Hematopoietic multipotent progenitor cell treated with erythropoietin and hydrocortisone succinate and interleukin-3 and kit ligand, for 6 days (in vitro differentiated cells): ENCODE measurements at places on chromosomes 3 and 15.
A peak's percentile ranks its signal among the peaks of the same experiment; 100 is the strongest.

DNA sequence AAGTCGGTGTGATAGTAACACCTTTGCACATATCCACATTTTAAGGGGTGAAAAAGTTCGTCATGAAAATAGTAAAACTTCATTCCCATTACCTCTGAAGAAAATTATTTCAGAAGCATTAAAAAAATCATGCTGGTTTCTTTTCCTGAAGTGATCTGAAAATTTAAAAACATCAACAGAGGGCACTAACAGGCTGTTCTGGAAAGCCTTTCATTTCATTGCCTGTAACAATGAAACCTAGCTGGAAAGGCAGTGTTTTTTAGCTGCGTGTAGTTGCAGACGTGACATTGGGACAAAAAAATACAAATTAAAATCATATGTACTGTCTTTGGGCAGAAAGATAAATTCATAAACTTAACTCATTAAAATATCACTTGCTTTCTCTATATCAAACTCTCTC lies 993.8 kb downstream of the GBE1 start:
- DNase-seq, result no peak

DNA sequence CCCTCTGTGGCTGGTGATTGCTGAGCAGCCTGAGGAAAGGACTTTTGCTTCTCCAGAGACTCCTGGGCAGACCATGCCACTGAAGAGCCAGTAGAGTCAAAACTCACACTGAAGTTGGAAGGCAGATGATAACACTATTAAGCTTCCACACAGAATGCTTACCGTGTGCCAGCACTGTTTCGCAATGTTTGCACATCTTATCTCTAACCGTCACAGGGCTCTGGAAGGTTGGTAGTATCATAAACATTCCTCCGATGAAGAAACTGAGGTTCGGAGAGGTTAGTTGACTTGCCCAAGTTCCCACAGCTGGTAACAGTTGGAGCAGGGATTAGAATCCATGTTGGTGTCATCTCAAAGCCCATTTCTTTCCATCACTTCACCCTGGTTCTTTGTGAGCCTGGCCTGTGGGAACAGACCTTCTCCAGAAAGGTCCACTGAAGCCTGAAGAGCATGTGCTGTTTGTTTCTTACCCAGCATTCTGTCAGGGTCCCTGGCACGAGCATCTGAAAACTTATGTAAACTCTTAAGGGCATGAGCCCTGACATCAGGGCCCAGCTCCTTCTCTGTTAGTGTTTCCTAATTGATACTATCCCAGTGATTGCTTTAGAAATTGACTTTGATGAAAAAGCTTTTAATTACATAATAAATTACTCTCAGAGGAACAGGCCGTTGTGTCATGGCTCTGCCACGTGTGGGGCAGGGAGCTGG lies 77.0 kb upstream of the PRR23C start:
- peak; percentile 89 for DNase-seq

- DNase-seq, result peak; percentile 15
Measured at GRCh38 chr3:134312072-134312872, 61.6 kb upstream of the RYK start.

DNA sequence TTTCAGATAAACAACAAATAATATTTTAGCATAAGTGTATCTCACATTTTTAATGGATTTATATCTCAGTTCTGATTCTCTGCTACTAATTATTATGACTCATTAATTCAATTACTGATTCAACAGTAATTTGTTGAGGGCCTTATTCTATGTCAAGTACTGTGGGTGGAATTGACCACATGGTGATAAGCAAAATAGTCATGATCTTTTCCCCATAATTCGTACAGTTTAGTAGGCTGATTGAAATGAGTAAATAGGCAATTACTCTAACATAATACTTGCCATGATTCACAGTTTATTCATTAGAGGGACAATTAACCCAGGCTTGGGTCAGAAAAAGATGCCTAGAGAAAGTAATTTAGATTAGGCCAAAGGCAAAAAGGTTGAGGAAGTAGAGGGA lies 60.9 kb upstream of the SLC4A7 start:
- no peak for DNase-seq

DNA sequence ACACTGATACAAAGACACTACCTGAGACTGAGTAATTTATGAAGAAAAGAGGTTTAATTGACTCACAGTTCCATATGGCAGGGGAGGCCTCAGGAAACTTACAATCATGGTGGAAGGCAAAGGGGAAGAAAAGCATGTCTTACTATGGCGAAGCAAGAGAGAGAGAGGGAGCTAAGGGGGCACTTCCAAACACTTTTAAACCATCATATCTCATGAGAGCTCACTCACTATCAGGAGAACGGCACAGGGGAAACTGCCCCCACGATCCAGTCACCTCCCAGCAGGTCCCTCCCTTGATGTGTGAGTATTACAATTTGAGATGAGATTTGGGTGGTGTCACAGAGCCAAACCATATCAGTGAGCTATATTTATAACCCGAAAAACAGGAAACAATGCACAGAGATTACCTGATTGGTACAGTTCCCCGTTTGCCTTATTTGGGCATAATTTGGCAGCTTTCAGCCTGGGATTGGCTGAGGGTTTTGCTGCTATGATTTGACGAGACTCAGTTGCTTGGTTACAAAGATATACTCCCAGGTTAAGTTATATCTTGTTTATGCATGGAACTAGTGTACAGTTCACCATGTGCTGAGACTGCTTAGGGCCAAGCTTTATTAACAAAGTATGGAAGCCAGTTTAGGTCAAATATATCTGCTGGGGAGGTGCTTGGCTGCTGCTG lies 184.2 kb downstream of the NR2F2 start:
- DNase-seq, result peak; percentile 4

GRCh38 chr15:74402873-74403587 lies 30.7 kb downstream of the SEMA7A start:
- no peak for DNase-seq

GRCh38 chr3:113532698-113533533 lies 561 bp downstream of the SIDT1 start:
- DNase-seq, result peak; percentile 29

DNA sequence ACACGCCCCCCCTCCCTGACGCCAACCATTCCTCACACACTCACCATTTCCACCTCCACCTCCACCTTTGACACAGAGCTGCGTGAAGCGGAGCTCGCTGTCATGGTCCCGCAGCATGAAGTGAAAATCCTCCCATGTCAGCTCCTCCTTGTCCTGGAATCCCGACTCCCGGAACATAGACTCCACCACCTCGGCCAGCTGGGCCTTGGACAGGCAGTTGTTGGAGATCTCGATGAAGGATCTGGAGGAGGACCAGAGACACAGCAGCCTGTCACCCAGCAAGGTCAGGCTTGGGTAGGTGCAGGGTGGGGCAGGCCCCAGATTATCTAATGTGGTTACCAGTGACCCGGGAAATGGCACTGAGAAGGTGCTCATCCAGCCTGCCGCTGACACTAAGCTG lies 12.2 kb downstream of the DUOX2 start:
- no peak for DNase-seq

GRCh38 chr3:172673210-172673679 lies 37.6 kb downstream of the NCEH1 start:
- peak; percentile 92 for DNase-seq

DNA sequence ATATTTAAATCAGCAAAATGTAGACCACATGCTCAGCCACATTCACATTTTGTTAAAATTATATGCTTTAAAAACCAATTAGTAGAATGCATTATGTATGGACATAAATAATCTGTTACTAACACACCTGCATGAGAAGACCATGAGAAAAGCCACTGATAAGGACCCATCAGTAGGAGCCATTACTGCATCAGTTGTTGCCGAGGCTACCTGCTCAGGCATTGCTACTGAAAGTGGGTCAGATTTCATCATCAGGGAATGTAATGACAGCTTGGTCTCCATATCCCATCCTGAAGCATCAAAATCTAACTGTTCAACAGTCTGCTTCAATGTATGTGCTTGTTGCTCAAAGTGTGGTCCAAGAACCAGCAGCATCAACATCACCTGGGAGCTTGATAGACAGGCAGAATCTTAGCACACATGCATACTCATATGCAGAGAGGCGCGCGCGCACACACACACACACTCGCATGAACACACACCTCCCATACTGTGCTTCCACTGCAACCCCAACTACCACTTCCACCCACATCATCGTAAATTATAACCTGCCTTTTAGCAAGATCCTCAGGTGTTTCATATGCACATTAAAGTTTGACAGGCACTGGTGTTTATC lies 72.4 kb upstream of the FOXB1 start:
- no peak for DNase-seq

DNA sequence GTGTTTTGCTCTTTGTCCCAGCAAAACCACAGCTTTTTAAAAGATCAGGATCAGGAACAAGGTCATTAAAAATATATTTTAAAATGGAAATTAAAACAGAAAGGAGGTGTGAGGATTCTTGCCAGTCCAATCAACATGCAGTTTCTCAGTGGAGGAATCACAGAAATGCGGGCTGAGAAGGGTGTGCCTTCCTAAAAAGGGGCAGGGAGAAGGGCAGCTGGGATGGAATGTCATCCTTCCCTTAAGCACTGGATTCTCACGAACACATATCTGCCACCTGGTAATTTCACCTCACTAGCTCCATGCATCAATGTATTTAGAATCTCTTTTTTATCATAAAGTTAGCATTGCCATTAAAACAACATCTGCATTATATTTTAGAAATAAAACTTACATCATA lies 21.4 kb downstream of the ABI3BP start:
- DNase-seq, result no peak

DNA sequence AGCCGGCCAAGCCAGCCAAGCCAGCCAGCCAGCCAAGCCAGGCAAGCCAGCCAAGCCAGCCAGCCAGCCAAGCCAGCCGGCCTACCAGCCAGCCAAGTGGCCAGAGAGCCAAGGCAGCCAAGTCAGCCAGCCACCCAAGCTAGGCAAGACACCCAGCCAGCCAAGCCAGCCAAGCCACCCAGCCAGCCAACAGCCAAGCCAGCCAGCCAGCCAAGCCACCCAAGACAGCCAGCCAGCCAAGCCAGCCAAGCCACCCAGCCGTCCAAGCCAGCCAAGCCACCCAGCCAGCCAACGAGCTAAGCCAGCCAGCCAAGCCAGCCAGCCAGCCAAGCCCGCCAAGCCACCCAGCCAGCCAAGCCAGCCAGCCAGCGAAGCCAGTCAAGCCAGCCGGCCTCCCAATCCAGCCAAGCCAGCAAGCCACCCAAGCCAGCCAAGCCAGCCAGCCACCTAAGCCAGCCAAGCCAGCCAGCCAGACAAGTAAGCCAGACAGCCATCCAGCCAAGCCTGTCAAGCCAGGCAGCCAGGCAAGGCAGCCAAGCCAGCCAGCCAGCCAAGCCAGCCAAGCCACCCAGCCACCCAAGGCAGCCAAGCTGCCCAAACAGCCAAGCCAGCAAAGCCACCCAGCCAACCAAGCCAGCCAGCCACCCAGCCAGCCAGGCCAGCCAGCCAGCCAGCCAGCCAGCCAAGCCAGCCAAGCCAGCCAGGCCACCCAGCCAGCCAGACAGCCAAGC lies 200.5 kb downstream of the GOLGA6L6 start:
- DNase-seq, result no peak

- no peak for DNase-seq
Measured at GRCh38 chr15:45155739-45156138, 25.9 kb downstream of the DUOX1 start.

DNA sequence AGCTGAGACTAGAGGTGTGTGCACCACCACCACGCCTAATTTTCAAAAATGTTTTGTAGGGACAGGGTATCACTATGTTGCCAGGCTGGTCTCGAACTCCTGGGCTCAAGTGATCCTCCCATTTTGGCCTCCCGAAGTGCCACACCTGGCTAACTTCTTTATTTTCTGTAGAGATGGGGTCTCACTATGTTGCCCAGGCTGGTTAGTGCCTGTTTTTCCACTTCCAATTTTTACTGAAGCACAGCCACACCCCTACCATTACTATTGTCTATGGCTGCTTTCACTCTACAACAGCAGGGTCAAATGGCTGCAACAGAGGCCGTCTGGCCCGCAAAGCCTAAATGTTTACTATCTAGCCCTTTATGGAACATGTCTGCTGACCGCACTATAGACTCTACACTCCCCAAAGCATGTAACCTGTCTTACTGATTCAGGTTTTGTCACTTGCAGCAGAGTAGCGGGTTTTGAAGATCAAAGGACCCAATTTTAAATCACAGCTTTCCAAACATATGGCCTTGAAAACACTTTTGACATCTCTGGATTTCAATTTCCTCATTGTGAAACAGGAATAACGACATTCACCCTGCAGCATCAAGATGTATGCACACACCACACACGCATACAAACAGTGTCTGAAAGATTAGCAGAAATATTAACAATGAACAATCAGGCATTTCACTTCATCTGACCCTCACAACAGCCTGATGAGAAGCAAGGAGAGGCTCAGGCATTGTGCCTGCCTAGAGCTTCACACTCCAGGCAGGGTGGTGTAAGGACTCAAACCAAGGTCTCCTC lies 46.1 kb downstream of the SCAP start:
- DNase-seq, result no peak

- DNase-seq, result peak; percentile 61
Measured at GRCh38 chr3:183449391-183449790, 21.0 kb upstream of the MCF2L2 start.

GRCh38 chr15:73361337-73361736 lies 7.4 kb downstream of the HCN4 start:
- DNase-seq, result no peak

GRCh38 chr3:158663246-158663645 lies 9.2 kb downstream of the LXN start:
- no peak for DNase-seq

DNA sequence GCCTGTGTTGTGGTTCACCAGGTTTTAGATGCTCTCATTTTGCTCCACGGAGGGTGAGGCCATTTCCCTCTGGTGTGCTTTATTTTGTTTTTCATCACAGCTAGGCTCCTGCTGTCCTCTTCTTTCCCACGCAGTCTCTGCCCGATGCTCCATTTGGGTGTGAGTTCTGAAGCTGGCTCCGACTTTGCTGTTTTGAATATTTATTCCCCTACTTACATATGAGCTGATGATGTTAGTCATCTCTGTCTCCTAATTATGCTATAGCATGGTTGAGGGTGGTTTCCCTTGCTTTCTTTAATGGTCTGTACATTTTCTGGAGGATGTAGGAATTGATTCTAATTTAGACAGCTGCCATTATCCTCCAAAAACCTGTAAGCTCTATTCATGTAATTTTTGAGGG lies 168.1 kb upstream of the MYRIP start:
- no peak for DNase-seq

DNA sequence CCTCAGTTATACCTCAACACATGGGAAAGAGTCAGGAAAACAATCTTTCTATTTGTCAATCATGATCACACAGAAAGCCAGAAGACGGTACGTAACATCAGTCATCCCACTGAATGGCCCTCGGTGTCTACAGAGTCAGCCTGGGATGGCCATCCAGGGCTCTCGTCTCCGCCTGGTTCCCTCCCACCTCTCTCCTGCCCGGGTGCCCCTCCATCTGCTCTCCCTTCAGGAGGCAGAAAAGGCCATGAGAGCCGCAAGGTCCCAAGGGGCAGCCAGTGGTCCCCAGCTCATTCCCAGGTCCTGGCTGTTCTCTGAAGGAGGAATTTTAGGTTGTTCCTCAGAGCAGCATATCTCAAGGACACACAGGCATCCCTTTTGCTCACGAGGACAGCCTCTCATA lies 4.4 kb upstream of the LRRC15 start:
- no peak for DNase-seq

- no peak for DNase-seq
Measured at GRCh38 chr3:32056559-32057290, 49.7 kb upstream of the GPD1L start.
